OCI-M1 (cell line): ENCODE measurements at places on chromosomes 6 and 20.

GRCh38 chr6:160116411-160116810 lies 5.2 kb upstream of the SLC22A1 start:
- no peak for DNase-seq

DNA sequence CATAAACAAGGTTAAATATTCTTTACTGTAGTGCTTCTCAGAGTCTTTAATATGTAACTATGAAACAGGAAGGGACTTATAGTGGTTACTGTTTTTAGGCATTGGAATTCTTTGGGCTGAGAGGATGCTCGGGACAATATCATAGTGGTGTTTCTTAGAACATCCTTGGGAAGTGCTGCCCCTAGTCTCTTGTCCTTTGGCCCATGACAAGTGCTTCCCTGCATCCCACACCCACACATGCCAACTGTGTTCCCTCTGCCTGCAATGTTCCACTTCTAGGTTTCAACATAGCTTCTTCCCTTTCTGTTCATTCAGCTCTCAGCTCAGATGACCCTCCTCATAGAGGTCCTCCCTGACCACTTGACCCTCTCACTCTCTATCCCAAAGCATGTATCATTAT lies 37.6 kb downstream of the CFAP61 start:
- no peak for DNase-seq

- DNase-seq = no peak
These were observed 3.1 kb upstream of the TAB2 start for GRCh38 chr6:149314325-149314905.

GRCh38 chr20:289693-290083 lies 862 bp downstream of the C20orf96 start:
- DNase-seq = peak; percentile 79

GRCh38 chr6:165906-166305 lies 126.4 kb upstream of the DUSP22 start:
- no peak for DNase-seq

- DNase-seq = no peak
These were observed 66.5 kb upstream of the RNF146 start for GRCh38 chr6:127200114-127200513.

- no peak for DNase-seq
These were observed 42.6 kb upstream of the TULP4 start for GRCh38 chr6:158269657-158270056.

GRCh38 chr6:80667006-80667405 lies 560.5 kb downstream of the BCKDHB start:
- no peak for DNase-seq

- no peak for DNase-seq
These were observed 37.7 kb upstream of the MAFB start for GRCh38 chr20:40726776-40727175.

DNA sequence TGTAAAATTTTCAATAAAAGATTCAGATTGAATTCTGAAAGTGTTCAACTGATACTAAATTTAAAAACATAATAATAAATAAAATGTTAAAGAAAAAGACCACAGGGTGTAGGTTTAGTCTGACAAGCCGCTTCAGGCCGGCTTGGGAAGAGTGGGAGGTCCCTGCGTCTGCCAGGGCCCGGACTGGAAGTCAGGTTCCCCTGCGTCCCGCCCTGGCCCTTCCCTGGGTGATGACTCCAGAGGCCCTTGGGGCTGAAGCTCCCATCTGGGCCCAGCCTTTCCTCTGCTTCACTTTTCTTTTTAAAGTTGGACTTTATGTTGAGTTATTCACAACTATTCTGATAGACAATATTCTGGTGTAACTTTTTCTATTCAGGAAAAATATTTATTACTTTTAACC lies 93.3 kb downstream of the SMOC2 start:
- no peak for DNase-seq

GRCh38 chr20:2144850-2145249 lies 43.2 kb downstream of the STK35 start:
- DNase-seq = no peak

DNA sequence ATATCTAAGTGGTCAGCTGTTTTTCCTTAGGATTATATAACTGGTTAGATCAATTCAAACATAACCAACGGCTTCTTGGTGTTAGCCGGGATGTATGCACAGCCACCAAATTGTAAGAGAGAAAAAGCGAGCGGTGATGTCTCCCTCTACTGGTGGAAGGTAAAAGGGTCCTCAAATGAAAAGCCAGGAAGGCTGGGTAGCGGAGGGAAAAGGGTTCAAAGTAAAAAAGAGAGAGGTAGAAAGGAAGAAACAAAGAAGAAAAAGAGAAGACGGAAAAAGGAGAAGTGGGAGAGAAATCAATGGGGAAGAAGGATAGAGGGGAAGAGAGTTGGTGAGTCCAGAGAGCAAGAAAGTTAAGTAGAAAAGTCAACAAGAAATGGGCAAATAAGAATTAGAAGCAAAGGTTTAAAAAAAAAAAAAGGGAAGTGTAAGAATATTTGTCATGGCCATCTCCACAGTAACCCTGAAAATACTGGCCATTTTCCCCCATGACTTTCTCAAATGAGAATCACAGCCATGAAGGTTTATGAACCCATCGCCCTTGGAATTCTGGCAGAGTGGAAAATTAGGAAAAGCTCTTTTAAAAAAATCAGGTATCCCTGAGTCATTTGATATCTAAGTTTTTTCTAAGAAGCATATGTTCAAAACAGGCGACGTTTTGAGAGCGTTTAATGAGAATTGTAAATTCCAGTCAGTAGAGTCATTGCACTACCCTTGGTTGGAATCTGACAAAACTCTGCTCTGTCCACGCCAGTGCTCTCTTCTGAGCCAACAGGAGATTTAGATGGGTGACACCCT lies 155.6 kb upstream of the SNX9 start:
- DNase-seq = peak; percentile 90

- peak; percentile 72 for DNase-seq
These were observed 990 bp downstream of the BPI start for GRCh38 chr20:38304845-38305447.

GRCh38 chr6:140475086-140475485 lies 1100.6 kb upstream of the CITED2 start:
- no peak for DNase-seq

GRCh38 chr20:59515013-59515905 lies 89.1 kb upstream of the PHACTR3 start:
- peak; percentile 51 for DNase-seq

DNA sequence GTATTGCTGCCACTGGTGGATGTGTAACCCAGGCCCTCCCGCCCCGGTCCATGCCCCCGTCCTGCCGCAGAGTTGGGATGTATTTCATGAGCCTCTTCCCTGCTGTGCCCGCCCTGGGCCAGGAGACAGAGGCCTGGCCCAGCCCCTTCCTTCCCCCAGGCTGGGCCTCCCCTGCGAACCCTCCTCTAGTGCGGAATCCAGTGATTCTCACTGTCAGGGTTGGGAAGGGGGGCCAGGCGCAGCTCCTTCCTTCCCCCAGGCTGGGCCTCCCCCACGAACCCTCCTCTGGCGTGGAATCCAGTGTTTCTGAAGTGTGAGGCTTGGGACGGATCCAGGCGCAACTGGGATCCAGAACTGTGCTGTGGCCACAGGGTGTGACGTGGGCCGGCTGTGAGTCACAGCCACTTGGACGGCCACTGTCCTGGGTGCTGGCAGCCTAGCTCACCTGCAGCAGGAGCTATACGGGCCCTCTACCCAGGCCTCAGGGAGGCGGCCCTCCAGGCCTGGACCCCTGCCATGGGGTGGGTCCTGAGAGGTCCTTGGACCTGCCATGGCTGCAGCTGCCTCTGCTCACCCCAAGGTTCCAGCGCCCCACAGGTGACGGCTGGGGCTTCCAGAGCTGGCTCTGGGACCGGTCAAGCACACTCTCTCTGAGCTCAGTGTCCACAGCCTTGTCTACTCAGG lies 28.3 kb downstream of the COL20A1 start:
- no peak for DNase-seq

DNA sequence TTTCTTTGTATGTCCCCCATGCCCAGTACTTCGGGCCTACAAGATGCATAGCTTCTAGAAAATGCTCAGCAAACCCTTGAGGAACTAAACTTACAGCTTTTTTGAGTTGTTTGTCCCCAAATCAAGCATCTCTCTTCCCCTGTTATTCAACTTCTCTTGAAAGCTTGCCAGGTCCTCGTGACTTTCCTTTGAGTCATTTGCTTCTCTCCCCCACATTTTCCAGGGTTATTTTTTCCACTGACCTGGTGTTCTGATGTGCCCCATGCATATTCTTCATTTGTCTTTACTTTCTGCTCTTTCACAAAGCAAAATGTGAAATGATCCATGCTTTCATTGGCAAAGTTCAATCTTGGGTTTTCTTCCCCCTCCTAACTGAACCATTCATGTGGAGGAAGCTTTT lies 204.8 kb downstream of the TFAP2A start:
- DNase-seq = peak; percentile 20

DNA sequence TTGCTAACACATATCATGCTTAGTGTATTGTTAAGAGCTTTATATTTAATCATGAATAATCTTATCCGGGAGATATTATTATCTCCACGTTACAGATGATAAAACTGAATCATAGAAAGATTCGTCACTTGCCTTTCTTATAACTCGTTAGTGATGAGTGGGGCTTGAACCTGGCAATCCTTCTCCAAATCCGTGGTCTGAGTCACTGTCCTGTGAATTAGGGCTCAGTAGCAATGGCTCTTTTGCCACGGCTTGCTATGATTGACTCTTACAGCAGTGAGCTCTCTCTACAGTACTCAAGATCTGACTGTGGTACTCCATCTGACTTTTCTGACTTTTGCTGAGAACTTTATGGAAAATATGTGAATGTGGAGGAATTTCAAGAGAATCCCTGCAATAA lies 246.9 kb downstream of the PACRG start:
- no peak for DNase-seq

- DNase-seq = no peak
These were observed 38.9 kb downstream of the HNF4A start for GRCh38 chr20:44394452-44394701.

GRCh38 chr6:11129908-11130565 lies 18.5 kb upstream of the ERVFRD-1 start:
- no peak for DNase-seq

DNA sequence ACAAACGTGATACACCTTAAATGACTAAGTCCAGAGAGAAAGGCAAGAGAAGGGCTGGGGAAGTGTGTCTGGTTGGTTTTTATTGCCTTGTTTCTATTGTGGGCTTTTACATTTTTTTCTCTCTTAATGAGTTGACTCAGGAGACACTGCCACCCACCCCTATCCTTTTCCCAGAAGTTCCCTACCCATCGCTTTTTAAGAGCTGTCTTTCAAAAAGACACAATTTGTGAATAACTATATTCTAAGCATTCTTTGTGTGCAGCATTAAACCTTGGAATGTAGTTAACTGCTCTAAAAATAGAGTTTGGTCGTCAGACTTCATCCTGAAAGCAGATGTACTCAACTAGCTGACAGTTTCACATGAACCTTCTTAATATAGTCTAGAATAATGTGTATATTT lies 174.9 kb downstream of the ISM1 start:
- DNase-seq = no peak
